GM10248 (cell line): ENCODE measurements at places on chromosomes 5 and 9.

DNA sequence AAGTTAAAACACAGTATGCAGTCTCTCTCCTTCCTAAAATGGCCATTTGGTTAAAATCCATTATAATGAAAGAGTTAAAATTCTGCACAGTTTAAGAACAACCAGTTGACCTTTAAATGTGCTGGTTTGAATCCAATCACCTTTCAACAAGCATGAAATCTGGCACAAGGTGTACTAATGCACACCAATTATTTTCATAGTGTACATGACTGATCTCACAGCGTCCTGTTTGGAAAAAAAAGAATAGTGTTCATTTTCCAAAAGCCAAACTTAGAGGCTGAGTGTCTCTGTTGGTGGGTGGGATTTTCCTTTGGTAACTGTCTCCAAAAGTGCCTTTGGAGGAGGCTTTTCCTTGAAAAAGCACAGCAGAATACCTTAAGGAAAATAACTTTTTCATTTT, 180.6 kb downstream of the DEPDC1B start:
- no peak for DNase-seq

GRCh38 chr5:109939116-109939682, 249.5 kb downstream of the MAN2A1 start:
- no peak for DNase-seq

- no peak for DNase-seq
Measured at GRCh38 chr5:66174338-66174737, 30.2 kb downstream of the SREK1 start.

DNA sequence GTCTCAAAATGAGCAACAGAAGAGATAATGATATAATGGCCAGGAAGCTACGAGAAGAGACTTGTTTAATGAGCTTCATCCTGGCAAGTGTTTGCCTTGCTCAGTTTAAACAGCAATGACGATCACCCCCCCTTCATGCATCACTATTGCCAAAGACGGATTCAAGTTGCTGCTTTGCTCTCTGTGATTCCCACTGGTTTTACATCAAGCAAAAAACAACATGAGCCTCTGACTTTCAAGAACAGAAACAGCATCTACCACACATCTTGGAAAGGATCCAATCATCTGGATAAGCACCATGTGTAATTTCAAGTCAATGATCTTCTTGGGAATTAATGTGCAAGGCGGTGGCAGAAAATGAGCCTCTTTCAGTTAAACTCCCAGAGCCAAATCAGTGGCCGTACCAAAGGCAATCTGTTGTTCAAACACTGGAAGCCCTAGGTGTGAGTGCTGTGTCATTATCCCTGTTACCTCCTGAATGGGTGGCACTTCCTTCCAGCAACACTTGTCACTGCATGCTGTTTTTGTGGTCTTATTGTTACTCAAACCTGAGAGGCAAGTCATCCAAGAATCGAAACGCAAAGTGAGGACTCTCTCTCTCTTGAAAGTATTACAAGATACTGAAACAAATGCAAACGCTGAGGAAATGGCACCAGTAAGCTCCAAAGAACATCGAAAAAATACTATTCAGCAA, 72.8 kb downstream of the MED27 start:
- peak; percentile 60 for DNase-seq

- DNase-seq, result no peak
Measured at GRCh38 chr9:79661279-79661678, 89.5 kb downstream of the TLE4 start.

- no peak for DNase-seq
Measured at GRCh38 chr9:88646539-88647300, 111.7 kb downstream of the NXNL2 start.

DNA sequence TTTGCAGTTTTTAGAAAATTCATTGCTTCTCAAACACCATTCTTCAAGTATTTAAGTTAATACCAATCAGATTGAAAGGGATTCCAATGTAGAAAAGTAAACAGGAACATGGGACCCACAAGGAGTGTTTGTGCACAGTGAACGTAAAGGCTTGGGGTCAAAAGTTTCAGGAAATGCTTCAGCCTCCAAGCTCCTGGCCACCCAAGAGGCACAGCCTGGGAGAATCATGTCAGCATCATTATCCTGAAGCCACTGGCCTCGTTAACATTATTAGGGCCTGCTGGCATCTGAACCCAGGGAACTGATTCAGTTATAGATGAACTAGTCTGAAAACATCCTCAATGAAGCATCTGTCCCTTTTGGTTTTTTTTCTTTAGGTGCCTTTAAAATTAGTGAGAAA, 122.9 kb downstream of the NXNL2 start:
- no peak for DNase-seq

GRCh38 chr9:81827616-81828296, 100.5 kb upstream of the SPATA31D4 start:
- no peak for DNase-seq

DNA sequence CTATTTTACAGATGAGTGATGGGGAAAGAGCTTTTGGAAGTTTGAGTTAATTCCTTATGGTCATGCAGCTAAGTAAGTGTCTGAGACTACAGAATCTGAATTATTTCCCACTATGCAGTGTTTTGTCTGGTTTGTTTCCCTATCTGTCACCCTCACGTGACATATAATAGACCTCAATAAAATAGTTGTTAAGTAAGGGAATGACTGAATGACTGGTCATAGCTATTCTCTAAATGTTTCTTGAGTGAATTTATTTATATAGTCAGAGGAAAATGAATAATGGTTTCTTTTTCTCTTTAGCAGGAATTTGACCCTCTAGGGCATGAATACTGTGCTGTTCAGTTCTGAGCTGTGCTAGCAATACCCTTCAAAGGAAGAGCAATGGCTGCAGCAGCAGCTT, 10.3 kb downstream of the TRIM32 start:
- no peak for DNase-seq

GRCh38 chr5:32108167-32108566, 66.0 kb downstream of the GOLPH3 start:
- DNase-seq, result no peak
